Activated CD4-positive, alpha-beta T cell treated with anti-CD3 and anti-CD28 coated beads, Interleukin-2, amount 10 ng/mL, durations not matched to agents 24 days and 14 days (primary cell): ENCODE measurements at places on chromosomes 13 and 19. TPM values are rescaled to one million over a fixed set of nuclear protein-coding genes. Genes with fewer than 3 reads are reported as not detected.

DNA sequence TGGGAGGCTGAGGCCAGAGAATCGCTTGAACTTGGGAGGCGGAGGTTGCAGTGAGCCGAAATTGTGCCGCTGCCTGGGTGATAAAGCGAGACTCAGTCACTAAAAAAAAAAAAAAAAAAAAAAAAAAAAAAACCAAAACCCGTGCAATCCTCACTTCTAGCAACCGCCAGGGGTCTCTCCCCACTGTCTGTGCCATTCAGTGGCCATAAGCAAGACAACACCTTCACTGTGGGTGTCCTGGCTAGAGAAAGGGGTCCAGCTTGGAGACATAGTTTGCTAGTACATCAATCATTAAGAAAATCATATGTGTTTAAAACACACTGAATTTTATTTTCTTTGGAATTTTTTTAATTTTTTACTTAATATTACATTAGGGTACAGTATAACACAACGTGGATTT is 68.2 kb downstream of the RASL11A start:
- H3K27me3 ChIP-seq = peaks cover 6% of the 10 kb centered on the region
- no peaks in the 10 kb centered on the region for H3K4me1 ChIP-seq
- H3K27ac ChIP-seq = no peak overlapping the region
- no peaks in the 10 kb centered on the region for H3K36me3 ChIP-seq

DNA sequence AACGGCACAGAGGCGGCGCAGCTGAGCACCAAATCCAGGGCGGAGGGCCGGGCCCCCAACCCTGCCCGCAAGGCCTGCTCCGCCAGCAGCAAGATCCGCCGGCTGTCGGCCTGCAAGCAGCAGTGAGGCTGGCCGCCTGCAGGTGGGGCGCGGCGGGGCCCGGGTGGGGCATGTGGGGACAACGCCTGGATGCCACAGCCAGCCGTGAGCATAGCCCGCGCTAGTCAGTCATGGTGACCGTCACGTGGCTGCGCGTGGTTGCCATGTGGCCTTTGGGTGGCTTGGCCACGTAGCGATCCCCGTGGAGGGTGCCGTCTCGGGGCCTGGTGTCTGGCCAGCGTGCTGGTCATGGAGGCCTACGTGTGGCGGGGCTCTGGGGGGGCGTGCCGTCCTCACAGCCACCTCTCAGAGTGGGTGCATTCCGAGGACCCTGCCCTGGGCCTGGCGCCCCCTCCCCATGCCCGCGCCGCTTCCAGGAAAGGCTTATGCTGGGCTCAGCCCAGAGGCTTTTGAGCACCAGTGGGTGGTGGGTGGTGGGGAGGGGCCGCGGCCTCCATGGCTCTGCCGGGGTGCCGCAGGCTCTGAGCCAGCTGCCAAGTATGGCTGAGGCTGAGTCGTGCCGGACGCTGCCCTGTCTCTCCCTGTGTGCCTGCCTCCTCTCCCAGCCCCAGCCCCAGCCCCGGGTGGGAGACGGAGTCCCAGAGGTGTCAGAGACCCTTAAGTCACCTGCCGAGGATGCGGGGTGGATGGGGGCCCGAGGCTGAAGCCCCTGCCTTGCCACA is 11.1 kb downstream of the CBARP start:
- H3K4me3 ChIP-seq = no peak overlapping the region
- DNase-seq = no peak
- H3K27me3 ChIP-seq = no peaks in the 10 kb centered on the region
- no peaks in the 10 kb centered on the region for H3K4me1 ChIP-seq
- H3K36me3 ChIP-seq = peaks cover 2% of the 10 kb centered on the region
- no peak overlapping the region for H3K27ac ChIP-seq

DNA sequence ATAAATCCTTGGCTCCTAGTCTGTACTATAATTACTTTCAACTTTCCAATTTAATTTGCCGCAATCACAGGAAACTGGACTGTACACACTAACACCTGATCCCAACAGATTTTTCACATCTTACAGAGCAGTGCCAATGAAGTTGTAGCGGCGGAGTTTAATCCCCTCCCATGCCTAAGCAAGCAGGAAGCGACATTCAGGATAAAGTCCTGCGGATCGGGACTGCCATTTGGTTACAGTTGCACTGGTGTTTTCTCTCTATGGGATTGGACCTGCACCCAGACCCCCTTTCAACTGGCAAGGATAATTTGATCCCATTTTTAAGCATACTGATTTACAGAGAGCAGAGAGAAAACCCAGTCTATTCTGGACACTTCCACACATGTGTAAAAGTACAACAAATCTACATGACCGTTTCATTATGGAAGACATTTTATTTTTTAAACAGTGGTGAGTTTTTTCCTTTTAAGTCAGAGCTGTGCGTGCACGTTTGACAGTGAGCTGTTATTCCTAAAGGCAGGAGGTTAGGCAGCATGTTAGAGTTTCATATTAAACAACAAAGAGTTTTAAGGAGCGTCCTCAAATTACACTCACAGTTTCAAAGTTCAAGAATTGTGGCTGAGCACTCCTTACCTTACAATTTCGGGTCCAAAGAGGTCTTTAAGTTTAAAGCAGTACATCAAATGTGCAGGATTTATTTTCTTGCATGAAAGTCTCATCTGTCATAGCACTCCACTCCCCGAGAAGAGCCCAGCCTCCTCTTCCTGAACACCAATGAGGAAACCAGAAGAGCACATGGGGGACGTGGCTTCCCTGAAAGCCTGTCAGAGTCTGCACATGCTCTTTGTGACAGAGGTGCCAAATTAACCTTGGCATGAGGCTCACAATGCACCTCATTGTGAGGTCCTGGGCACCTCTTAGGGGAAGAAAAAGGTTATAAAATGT is 141.6 kb upstream of the RFC3 start:
- H3K4me3 ChIP-seq = peak overlapping the region; percentile 23
- H3K36me3 ChIP-seq = peaks cover 2% of the 10 kb centered on the region
- DNase-seq = peak; percentile 59
- no peaks in the 10 kb centered on the region for H3K27me3 ChIP-seq

DNA sequence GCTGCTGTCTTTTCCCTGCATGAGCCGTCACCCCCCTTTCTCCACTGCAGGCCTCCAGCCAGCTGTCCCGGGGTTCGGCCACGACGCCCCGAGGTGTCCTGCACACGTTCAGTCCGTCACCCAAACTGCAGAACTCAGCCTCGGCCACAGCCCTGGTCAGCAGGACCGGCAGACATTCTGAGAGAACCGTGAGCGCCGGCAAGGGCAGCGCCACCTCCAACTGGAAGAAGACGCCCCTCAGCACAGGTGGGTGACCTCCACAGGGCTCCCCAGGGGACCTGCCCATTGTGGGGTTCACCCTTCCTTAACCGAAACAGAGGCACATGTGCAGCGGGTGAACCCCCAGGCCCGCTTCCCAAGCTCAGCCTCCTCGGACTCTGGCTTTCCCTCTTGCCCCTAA is 13.1 kb downstream of the TSSK6 start:
- DNase-seq = no peak
- peaks cover 2% of the 10 kb centered on the region for H3K4me1 ChIP-seq
- H3K36me3 ChIP-seq = peaks cover 51% of the 10 kb centered on the region
- no peak overlapping the region for H3K4me3 ChIP-seq
- no peak overlapping the region for H3K27ac ChIP-seq

GRCh38 chr13:27662738-27663470 is 41.2 kb downstream of the POLR1D start:
- no peak overlapping the region for H3K4me3 ChIP-seq
- no peak for DNase-seq
- H3K27me3 ChIP-seq = no peaks in the 10 kb centered on the region
- peaks cover 12% of the 10 kb centered on the region for H3K36me3 ChIP-seq

DNA sequence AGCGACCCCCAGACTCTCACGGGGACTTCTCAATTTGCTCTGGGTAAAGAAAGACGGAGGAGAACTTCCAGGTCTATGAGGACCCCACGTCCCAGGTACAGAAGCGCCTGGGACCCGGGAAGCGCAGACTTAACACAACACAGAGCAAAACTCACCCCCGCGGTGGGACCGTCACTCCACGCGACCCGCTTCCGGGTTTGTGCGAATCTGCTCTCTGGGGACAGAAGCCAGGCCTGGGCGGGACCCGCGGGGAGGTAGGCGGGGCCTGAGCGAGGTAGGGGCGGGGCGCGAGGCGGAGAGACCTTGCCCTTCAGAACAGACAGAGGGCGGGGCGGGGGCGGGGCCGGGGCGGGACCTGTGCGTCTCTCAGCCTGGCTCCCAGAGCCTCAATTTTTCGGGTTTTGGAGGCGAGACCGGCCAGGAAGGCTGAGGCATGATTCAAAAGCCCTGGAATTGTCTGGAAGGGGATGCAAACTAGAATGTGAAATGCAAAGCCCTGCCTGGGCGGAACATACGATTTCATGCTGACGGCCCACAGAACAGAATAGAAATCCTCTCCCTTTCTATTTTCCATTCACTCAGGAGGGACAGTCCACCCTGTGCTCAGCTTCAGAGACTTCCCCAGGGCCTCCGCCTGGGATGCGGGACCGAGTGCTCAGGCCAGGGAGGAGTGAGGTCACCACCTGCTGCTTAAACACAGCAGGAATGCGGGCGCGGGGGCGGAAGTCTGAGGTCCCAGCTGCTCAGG is 19.3 kb upstream of the ZNF888 start:
- peak; percentile 99 for DNase-seq
- H3K36me3 ChIP-seq = peaks cover 19% of the 10 kb centered on the region
- H3K4me1 ChIP-seq = peaks cover 19% of the 10 kb centered on the region
- H3K27me3 ChIP-seq = no peaks in the 10 kb centered on the region
- H3K4me3 ChIP-seq = peak overlapping the region; percentile 90
- peak overlapping the region; percentile 88 for H3K27ac ChIP-seq

- H3K36me3 ChIP-seq = no peaks in the 10 kb centered on the region
- no peak overlapping the region for H3K27ac ChIP-seq
Measured at GRCh38 chr13:95559100-95559499, 6.6 kb downstream of the CLDN10 start.

DNA sequence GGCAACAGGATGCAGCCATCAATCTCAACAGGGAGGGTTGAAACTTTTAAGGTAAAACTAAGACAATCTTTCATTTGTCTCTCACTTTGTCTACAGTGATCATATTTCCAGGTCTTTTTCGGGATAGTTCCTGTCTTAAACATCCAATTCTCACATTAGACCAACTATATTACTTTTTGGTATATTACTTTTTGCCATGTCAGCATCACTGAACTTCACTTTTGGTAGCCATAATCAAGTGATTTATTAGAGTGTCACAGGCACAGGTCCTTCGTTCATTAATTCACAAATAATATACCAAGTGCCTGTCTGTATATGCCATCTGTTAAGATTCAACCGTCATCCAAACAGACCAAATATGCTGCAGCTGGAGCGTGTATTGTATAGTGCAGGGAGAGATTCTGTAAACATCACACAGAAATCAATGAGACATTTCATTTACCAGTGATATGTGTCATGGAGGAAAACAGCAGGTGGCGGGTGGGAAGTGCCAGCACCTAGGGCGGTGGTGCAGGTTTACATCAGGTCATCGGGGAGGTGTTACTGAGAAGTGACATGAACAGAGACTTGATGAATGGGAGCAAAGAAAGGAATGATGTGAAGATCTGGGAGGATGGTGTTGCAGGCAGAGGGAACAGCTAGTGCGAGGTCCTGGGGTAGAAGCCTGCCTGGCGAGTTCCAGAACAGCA is 24.9 kb downstream of the ARHGEF7 start:
- no peak overlapping the region for H3K27ac ChIP-seq
- H3K36me3 ChIP-seq = no peaks in the 10 kb centered on the region
- no peak for DNase-seq
- H3K4me3 ChIP-seq = no peak overlapping the region
- peaks cover 51% of the 10 kb centered on the region for H3K27me3 ChIP-seq

GRCh38 chr19:29098091-29098490 is 114.9 kb downstream of the UQCRFS1 start:
- no peaks in the 10 kb centered on the region for H3K36me3 ChIP-seq
- no peaks in the 10 kb centered on the region for H3K27me3 ChIP-seq
- H3K27ac ChIP-seq = no peak overlapping the region
- DNase-seq = no peak
- no peaks in the 10 kb centered on the region for H3K4me1 ChIP-seq
- no peak overlapping the region for H3K4me3 ChIP-seq

- H3K4me1 ChIP-seq = peaks cover 37% of the 10 kb centered on the region
- no peaks in the 10 kb centered on the region for H3K27me3 ChIP-seq
- peak overlapping the region; percentile 75 for H3K27ac ChIP-seq
- H3K4me3 ChIP-seq = no peak overlapping the region
- no peak for DNase-seq
Measured at GRCh38 chr19:4389511-4390016, 10.8 kb downstream of the SH3GL1 start.

Gene SLC25A41
- total RNA-seq = 0.19 and 0.24 TPM in 2 replicates

Gene SIGLEC11
- not detected in 2 replicates for total RNA-seq

Gene GDF15
- total RNA-seq = 0.26 TPM in 1 of 2 replicates, not detected in the other

Gene PCSK4
- 1.0 and 1.6 TPM in 2 replicates for total RNA-seq
